Fibroblast of skin of scalp (primary cell): ENCODE measurements at places on chromosomes 4 and X.

- DNase-seq, result no peak
Measured at GRCh38 chrX:111337067-111337637, 66.9 kb upstream of the CAPN6 start.

GRCh38 chr4:173651651-173652282 lies 121.7 kb upstream of the HAND2 start:
- no peak for DNase-seq

DNA sequence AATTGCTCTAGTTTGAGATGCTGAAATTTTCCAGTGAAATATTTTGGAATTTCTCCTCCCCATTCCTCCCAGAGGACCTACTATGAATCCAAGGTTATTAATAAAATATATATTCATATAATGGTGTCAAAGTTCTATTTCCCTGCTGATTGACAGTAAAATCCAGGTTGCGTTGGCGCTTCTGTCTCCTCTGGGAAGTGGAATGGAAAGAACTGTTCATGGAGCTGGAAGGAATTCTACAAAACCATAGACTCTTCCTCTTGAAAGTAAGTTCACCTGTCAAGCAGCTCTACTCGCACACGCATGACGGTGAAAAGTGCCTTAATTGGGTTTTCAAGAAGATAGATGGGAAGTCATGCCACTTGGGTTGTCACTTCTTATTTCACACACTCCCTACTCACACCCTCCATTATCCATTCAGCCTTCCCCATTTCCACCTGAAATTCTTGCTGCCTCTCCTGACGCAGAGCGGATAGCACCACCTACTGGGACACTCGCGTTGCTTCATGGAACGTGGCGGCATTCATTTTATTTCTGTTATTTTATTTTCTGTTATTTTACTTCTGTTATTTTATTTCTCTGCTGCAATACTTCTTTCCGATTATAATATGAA lies 351.6 kb downstream of the NLGN4X start:
- peak; percentile 14 for DNase-seq

GRCh38 chrX:79413963-79414362 lies 46.8 kb upstream of the ITM2A start:
- no peak for DNase-seq

GRCh38 chrX:11261260-11261659 lies 32.0 kb upstream of the AMELX start:
- DNase-seq, result peak; percentile 78

DNA sequence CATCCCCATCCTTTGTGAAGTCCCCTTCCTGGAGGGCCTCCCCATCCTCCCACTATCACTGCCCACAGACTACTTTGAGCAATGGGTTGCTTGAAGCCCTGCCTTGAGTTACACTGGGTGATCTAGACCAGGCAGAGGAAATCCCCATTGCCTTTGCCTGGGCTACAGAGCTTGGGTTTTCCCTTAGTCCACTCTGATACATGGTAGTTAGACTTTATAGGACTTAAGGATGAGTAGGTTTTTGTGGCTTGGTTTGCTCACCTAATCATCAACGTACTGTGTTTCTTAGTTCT lies 56.6 kb downstream of the TMEM131L start:
- DNase-seq, result no peak

DNA sequence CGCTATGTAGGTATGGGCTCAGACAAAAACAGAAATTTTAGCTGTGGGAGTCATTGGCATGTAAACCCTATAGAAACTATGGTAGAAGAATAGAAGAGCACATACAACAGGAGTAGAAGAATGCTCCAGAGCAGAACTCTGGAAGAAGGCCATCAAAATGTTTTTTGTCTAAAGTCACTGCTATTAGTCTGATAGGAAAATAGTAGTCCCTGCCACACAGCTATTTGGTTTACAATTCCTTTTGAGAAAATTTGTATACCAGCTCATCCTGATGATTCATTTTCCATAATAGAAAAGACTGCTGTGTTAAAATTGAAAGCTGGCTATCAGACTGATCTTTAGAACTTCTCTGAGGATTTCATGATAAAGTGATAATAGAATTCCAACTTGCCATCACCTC lies 32.8 kb upstream of the ADAD1 start:
- peak; percentile 40 for DNase-seq

GRCh38 chr4:138410266-138410665 lies 168.1 kb upstream of the SLC7A11 start:
- DNase-seq, result no peak

DNA sequence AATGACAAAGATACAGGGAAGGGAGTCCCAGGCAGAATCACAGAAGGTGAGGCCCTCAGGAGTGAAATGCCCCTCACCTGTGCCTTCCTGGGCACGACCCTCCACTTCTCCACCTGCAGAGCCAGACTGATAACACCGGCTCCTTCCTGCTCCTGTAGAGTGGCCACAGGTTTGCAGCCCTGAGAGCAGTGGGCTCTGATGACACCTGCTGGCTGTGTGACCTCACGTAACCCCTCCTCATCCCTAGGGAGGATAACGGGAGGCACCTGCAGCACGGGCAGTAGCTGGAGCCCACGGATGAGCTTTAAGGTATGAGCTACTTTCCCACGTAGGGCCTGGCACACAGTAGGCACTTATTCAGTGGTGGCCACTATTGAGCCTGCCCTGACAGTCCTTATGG lies 25.5 kb upstream of the MAN2B2 start:
- no peak for DNase-seq

DNA sequence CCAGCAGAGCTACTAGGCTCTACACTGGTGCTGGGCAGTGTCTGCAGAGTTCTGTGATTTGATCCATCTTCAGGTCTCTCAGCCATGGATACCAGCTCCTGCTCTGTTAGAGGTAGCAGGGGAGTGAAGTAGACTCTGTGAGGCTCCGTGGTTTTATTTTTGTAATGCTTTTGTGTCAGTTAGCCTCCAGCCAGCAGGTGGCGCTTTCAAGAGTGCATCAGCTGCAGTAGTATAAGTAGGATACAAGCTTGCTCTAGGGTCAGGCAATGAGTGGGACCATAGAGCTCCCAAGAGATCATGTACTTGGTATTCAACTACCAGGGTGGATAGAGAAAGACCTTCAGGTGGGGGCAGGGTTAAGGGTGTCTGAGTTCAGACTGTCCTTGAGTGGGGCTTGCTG lies 362.5 kb upstream of the TRAM1L1 start:
- no peak for DNase-seq

- no peak for DNase-seq
Measured at GRCh38 chr4:112426416-112426815, 89.6 kb downstream of the NEUROG2 start.

- no peak for DNase-seq
Measured at GRCh38 chr4:119048446-119048845, 87.2 kb upstream of the MYOZ2 start.

DNA sequence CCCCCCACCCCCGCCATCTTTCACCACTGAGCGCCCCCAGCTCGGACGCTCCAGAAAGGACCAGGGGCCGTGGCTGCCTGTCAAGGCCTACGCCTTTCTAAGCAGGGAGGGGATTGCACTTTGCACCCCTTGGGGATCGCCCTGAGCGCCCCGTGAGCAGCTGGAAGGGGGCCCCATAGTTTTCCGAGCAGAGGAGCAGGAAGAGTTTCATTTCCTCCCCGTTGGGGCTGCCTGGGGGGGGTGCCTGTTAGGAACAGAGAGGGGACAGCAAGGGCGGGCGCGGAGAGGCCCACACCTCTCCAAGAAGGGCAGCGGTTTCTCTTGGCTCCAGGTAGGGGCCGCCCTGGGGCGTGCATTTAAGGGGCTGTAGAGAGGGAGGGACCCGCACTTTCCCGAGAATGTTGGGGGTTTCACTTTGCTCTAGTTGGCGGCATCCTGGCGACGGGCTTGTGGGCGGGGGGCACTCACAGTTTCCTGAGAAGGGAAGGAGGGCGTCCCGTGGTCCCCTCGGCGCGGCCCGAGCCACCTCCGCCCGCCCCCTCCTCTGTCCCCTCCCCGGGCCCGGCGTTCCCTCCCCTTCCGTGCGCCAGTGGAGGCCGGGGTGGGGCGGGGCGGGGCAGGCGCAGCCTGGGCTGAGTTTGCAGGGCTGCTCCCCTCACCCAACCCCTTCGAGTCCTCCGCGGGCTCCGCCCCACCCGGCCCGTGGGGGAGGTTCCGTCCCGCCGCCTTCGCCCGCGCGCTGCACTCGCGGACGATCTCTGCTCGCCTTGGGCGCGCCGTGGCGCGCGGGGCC lies 82.3 kb upstream of the CD99 start:
- DNase-seq, result peak; percentile 83

DNA sequence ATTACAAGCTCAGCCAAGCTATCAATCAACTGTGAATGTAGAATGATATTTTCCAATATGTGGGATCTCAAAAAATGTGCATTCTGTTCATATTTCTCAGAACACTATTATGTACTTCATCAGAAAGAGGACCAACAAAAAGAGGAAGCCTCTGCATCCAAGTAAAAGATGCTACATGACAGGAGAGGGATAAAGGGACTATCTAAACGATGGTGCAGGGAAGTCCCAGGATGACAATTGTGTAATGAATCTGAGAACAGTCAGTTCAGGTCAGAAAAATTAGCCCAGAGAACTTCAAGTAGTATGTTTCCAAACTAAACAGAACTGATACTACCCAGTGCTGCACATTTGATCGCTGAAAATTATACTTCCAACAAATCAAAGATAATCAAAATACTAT lies 127.0 kb downstream of the ZNF330 start:
- no peak for DNase-seq

DNA sequence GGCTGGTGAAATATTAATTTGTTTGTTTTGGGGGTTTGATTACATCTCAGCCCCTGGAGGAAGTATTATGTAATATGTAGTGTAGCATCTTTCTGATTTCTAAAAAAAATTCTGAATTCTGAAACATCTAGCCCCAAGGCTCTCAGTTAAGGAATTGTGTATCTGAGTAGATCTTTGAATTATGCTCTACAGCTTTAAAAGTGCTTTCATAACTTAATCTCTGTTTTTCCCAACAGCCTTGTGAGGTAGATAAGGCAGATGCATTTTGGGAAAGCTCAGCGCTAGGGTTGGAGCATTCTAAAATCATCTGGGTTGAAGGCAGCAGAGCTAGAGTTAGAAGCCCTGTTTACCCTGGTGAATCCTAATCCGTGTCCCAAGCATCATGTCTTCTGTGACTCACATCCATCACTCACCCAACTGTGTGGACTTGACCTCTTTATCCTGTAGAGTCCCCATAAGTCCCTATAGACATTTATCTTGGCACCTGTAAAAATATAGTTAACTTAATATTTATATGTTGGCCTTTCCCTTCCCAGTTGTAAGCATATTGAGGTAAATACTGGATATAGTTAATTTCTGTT lies 49.8 kb downstream of the FNIP2 start:
- no peak for DNase-seq

DNA sequence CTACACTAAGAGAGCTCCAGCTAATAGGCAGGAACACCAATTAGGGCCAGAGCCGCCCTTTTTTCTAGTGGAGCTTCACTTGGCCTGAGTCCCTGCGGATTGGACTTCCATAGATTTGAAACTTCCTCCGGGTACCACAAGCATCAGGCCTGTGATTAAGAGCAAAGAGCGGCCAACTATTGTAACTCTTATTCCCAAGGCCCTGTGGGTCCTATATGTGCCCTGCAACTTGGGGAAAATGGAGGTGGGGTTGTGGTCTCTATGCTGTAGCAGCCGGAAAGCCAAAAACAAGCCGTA lies at the start of gene NCBP2L:
TSS of gene NCBP2L (plus strand) at position 198 of the 297 bp plus-strand sequence. CDS start 16,488 bp downstream, outside the sequence.
- no peak for DNase-seq
